ENCODE measurements at places on chromosomes 16 and 17.

GRCh38 chr16:82181461-82182185 is 11.6 kb upstream of the MPHOSPH6 start:
- DNase-seq, result no peak

DNA sequence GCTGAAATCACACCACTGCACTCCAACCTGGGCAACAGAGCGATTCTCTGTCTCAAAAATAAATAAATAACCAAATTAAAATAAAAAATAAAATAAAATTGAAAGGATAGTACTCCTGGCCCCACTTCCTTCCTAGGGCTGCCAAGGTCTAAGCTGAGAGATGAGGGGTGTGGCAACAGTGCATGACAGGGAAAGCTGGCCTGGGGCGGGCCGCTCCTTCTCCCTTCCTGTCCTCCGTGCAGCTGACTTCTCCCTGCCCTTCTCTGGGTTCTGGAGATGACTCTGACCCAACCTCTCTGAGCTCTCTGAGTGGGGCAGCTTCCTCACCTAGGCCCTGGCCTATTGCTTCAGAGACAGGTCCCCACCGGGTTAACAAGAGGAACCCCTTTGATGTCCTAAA is 8.7 kb upstream of the SLC25A39 start:
- DNase-seq, result no peak

GRCh38 chr16:3816326-3816725 is 64.2 kb downstream of the CREBBP start:
- DNase-seq, result no peak

GRCh38 chr17:7191571-7192270 is 12.6 kb upstream of the ASGR1 start:
- DNase-seq, result peak; percentile 29

- DNase-seq, result peak; percentile 78
Measured at GRCh38 chr16:70572050-70572925, 48.7 kb downstream of the SF3B3 start.

GRCh38 chr17:12765548-12765947 is 23.8 kb upstream of the ARHGAP44 start:
- DNase-seq, result no peak

DNA sequence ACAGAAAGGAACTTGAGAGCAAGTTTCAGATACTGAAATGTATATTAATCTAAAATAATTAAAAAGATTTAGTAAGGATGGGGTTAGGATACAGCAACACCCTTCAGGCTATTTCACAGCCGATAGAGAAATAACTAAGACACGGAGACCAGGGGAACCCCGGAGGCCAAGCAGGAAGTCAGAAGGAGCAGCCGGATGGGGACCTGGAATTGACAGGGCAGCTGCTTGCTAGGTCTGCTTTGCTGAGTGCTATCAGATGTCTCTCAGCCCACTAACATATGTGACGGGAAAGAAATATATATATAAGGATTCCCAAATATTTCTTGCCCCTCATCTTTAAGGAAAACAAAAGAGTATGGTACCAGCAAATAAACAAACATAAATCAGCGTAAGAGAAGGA is 154.1 kb upstream of the CDH5 start:
- DNase-seq, result no peak

GRCh38 chr17:39870776-39871175 is 2.8 kb downstream of the ZPBP2 start:
- DNase-seq, result no peak

DNA sequence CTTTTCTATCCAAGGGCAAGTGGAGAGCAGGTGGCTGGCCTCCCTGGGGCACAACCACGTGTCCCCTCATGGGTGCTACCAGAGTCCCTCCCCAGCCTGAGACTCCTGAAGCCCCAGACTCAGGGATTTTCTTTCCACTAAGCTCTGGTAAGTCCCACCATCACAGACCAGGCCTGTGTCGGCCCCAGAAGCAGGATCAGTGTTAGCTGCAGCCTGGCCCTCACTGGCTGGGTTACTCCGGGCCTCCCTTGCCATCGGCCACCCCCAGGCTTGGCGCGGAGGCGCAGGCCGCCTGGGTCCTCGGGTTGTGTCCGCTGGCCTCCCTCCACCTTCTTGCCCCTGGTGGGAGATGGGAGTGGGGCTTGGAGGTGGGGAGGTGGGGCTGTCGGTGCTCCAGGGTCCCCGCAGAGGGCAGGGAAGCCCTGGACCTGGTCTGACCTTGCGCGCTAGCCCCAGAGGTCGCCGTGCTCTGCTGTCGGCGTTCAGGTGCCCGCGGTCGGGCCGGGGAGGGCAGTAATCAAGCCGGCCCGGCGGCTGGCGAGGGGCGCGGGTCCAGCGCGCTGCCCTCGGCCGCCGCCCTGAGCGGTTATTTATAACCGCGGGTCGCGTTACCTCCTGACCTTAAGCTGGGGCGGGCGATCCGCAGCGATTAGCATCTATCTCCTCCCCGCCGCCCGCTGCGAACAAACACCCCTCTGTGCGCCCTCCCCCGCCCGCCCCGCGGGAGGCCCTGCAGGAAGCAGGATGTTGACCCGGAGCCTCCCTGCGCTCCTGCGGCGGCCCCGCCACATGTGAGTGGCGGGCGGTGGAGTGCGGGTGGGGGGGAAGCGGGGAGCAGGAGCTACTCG is 78.1 kb upstream of the TOB1 start:
- DNase-seq, result peak; percentile 34

GRCh38 chr16:27529962-27530361 is 19.8 kb downstream of the GTF3C1 start:
- DNase-seq, result peak; percentile 35

- peak; percentile 76 for DNase-seq
Measured at GRCh38 chr17:17823433-17824118, 13.2 kb downstream of the SREBF1 start.

DNA sequence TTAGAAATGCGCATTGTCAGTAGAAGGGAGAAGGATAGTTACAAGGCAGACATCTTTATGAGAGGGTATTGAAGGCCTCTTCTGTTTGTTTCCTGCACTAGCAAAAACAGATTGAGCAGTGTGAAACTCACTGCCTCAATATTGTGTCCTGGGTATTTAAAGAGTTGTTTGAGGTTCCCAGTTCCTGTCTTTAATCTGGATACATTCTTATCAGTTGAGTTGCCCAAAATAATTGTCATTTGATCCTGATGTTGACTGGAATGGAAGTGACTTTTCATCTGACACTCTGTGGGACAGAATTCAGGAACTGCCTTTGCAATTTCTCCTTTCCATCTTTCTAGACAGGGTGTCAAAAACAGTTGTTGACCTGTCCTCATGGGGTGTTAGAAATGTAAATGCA is 1.7 kb downstream of the ATP6V0A1 start:
- no peak for DNase-seq

- DNase-seq, result no peak
Measured at GRCh38 chr16:86287664-86288201, 222.6 kb upstream of the FOXF1 start.

- peak; percentile 87 for DNase-seq
Measured at GRCh38 chr17:69828087-69828486, 246.9 kb upstream of the KCNJ16 start.

Measured in lung microvascular endothelial cell (primary cell).